GM06990 (cell line): ENCODE measurements at places on chromosomes 3 and 15.

DNA sequence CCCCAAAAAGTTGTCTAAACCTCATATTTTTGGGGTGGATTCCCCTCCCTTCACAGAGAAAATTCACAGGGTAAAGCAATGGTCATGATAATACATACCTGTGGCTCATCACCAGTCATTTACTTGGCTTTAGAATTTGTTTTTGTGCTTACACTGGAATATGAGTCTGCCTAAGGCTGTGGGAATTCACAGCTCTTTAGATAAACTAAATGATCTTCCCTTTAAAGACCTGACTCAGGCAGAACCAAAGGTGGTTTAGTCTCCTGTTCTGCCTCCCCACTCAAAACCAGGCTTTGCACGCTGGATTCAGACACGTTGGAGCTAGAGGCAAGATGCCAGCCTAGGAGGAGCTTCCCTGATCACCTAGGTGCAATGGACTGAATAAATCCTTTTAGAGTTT lies 40.3 kb upstream of the BNC1 start:
- no peak for DNase-seq

GRCh38 chr3:136249593-136249992 lies 547 bp upstream of the PCCB start:
- DNase-seq = no peak

- no peak for DNase-seq
Measured at GRCh38 chr3:13479332-13479581, 849 bp upstream of the HDAC11 start.

DNA sequence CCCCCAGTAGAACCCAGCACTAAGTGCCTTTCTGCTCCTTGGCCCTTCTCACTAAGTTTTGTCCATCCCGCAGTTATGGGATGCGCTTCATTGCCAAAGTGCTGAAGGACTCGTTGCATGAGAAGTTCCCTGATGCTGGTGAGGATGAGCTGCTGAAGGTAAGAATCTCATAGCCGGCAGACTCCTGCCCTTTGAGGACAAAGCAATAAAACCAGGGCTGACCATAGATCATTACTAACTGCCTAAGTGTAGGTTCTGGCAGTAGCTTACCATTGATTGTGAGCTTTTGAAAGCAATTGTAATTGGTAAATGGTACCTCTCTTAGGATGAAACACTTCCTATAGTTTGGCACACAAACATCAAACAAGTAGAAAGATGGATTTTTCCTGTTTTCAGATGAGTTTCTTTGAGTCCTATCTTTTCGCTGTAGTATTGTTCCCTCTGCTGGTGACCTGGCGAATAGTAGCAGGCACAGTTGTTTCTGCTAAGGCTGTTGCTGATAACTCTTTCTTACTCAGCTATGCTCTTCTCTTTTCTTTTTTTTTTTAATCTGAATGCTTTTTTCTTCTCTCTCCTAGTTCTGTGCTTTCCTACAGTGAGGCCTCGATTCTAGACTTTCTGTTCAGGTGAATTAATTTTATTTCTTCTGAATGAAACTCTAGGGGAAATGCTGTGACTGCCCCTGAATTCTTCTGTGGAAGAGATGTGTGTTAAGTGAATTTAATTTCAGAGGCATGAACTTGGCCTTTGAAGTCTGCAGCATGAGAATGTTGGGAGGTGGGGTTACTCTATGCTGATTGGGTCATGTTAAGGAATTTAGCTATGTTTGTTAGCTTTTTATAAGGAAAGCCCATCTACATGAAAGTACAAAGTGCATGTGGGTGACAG lies 47.4 kb upstream of the CRTC3 start:
- DNase-seq = no peak

DNA sequence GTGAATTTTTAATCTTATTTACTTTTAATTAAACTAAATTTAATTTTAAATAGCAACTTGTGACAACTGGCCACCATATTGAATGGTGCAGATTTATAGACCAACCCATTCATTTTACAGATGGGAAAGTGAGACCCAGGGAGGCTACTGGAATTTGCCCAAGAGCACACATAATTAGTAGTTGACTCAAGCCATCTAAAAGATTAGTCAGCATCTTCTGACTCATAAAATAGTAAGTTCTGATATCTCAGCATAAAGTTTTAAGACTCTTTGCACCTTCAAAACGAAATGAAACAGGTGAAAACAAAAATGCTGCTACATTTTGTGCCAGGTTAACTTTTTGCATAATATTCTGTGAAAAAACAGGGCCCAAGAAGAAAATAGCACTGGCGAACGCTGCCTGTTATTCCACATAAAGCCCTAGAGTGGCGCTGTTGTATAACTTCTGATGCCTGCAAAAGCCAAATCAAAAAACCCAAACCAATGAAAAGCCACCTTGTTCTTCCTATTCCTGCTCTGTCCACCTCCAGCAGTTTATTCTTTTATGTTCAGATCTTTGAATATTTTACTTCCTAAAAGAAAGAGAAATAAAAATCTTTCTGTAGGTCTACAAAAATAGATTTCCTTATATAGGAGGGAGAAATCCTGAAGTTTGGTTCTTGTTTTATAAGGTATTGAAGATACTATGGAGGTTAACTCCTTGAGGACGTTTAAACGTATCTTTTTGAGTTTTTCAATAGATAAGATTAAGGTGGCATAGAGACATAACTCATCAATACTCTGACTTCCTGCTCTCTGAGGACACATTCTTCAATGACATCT lies 62.8 kb downstream of the OTOL1 start:
- no peak for DNase-seq
